ENCODE measurements at places on chromosomes 12 and 14.

DNA sequence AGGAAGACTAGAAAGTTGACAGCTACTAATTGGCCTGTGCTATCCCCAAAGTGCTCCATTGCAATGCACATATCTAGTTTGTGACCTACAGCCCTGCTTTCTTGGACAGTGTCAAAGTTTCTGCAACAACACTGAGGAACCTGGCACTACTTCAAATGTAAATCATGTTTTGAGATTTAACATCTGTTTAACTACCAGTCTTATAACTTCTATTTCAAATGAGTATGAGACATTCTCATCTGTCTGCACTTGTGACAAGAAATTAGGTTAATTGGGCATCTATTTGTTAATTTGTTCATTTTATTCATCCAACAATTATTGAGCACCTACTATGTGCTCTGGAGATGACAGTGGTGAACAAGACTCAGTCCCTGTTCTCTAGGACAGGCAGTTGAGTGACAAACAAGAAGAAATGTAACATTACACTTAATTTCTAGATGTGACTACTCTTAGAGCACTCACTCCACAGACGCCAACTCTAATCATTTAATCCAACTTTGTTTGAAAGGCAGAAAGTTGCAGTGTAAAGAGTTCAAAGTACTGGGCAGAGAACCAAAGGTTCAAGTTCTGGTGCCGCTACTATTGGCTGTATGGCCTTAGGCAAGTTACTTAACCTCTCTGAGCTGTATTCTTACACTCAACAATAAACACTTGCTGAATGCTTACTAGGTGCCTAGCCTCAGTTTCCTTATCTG is 74.8 kb downstream of the HECTD4 start:
- DNase-seq, result no peak

GRCh38 chr12:99029511-99030271 is 384.6 kb downstream of the APAF1 start:
- no peak for DNase-seq

- peak; percentile 43 for DNase-seq
Observed at GRCh38 chr12:49428793-49429192, 61.5 kb downstream of the SPATS2 start.

- no peak for DNase-seq
Observed at GRCh38 chr12:123891516-123892179, 81.0 kb downstream of the CCDC92 start.

- no peak for DNase-seq
Observed at GRCh38 chr12:121974026-121974985, 47.4 kb upstream of the BCL7A start.
